ENCODE measurements at places on chromosomes 6 and 20. TPM values are rescaled to one million over a fixed set of nuclear protein-coding genes. Genes with fewer than 3 reads are reported as not detected.

DNA sequence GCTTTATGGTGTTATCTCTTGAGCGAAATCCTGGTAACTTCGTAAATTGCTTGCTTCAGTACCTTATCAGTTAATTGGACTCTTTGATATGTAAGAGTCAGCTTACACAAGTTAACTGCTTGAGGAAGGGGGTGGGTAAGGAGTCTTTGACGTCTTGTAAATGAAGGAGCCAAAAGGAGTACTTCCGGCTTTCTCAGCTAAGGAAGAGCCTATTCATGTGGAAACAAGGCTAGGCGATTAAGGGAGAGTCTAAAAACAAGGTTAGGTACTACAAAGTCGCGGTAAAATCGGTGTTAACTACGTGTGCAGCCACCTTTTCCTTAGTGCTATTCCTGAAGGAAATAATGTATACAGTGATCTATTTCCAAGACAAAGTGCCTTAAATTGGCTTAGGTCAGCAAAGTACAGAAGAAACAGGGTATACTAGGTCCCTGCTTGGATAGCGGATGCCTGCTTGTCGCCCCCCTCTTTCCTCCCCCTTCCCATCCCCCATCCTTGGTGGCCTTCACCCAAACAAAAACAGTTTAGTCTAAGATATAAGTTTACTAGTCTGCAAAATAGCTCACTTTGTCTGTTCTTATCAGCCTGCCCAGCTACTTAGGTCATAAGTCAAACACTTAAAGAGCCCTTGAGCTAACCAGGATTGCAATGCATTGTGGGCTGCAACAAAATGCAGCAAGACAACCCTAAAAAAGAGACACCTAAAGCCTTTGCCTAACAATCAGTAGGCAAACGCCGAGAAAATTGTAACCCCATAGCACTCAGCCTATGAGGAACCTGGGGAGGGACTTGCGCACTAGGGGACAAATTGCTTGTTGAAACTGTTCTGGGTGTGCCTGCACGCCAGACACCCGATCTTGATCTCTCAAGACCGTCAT, 147.3 kb downstream of the TRIM27 start:
- no peak overlapping the region for H3K27ac ChIP-seq
- peak overlapping the region; percentile 27 for H3K4me3 ChIP-seq

- no peak for DNase-seq
- H3K4me3 ChIP-seq, result no peak overlapping the region
- no peaks in the 10 kb centered on the region for H3K36me3 ChIP-seq
- no peaks in the 10 kb centered on the region for H3K4me1 ChIP-seq
- no peak overlapping the region for H3K27ac ChIP-seq
These were observed 27.2 kb upstream of the PREX1 start for GRCh38 chr20:48855046-48855445.

- no peak overlapping the region for H3K27ac ChIP-seq
- H3K27me3 ChIP-seq, result no peaks in the 10 kb centered on the region
- no peak overlapping the region for H3K4me3 ChIP-seq
- DNase-seq, result no peak
- no peaks in the 10 kb centered on the region for H3K36me3 ChIP-seq
These were observed 58.6 kb upstream of the MRPS10 start for GRCh38 chr6:42276034-42276890.

- no peaks in the 10 kb centered on the region for H3K36me3 ChIP-seq
- H3K27ac ChIP-seq, result no peak overlapping the region
- no peaks in the 10 kb centered on the region for H3K27me3 ChIP-seq
- no peak for DNase-seq
These were observed 26.4 kb upstream of the DLGAP4 start for GRCh38 chr20:36279776-36280175.

GRCh38 chr6:134519465-134519864, 201.6 kb upstream of the SGK1 start:
- DNase-seq, result no peak
- H3K4me3 ChIP-seq, result no peak overlapping the region
- H3K4me1 ChIP-seq, result peaks cover 4% of the 10 kb centered on the region
- no peaks in the 10 kb centered on the region for H3K27me3 ChIP-seq
- H3K36me3 ChIP-seq, result no peaks in the 10 kb centered on the region

- no peaks in the 10 kb centered on the region for H3K4me1 ChIP-seq
- H3K4me3 ChIP-seq, result no peak overlapping the region
- DNase-seq, result no peak
- H3K27ac ChIP-seq, result no peak overlapping the region
These were observed 1760.2 kb upstream of the DEFB115 start for GRCh38 chr20:29497261-29497671.

GRCh38 chr6:76057469-76057868, 15.0 kb downstream of the IMPG1 start:
- no peaks in the 10 kb centered on the region for H3K36me3 ChIP-seq
- no peak overlapping the region for H3K27ac ChIP-seq
- no peaks in the 10 kb centered on the region for H3K4me1 ChIP-seq
- H3K27me3 ChIP-seq, result no peaks in the 10 kb centered on the region

GRCh38 chr6:41652866-41653652, 14.8 kb downstream of the MDFI start:
- H3K27me3 ChIP-seq, result no peaks in the 10 kb centered on the region
- H3K4me3 ChIP-seq, result no peak overlapping the region
- H3K36me3 ChIP-seq, result no peaks in the 10 kb centered on the region

- no peaks in the 10 kb centered on the region for H3K27me3 ChIP-seq
- no peaks in the 10 kb centered on the region for H3K4me1 ChIP-seq
- H3K27ac ChIP-seq, result no peak overlapping the region
- H3K36me3 ChIP-seq, result no peaks in the 10 kb centered on the region
- no peak overlapping the region for H3K4me3 ChIP-seq
These were observed 41.6 kb downstream of the NFATC2 start for GRCh38 chr20:51500936-51501335.

GRCh38 chr6:149136273-149136912, 181.1 kb upstream of the TAB2 start:
- H3K36me3 ChIP-seq, result no peaks in the 10 kb centered on the region
- no peaks in the 10 kb centered on the region for H3K4me1 ChIP-seq
- H3K27ac ChIP-seq, result no peak overlapping the region

DNA sequence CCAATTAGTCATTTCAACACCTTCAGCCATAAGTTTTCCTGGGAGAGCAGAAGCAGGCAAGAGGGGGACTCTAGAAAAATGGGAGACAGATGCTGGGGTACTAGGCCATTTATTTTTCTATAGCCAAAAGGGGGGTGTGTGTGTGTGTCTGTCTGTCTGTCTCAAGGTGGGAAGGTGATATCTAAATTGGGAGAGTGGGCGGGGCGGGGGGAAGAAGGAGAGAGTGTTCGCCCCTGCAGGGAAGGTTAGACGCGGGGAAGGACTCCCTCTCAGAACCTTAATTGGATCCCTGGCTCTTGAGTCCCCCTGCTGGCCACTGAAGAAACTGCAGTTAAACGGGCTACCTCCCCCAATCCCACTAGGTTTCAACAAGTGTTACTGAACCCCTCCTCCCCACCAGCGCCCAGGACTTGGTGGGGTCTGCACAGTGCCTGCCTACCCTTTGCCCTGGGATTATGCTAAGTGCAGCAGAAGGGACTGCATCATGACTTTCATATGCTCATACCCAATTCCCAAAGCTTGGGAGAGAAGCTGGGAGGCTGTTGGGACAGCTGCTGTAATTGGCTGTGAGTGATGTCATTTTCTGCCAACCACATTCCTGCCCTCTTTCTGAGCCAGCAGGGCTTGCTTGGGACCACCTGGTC, 45.8 kb downstream of the FOXP4 start:
- H3K27ac ChIP-seq, result no peak overlapping the region
- peaks cover 17% of the 10 kb centered on the region for H3K4me1 ChIP-seq
- H3K27me3 ChIP-seq, result no peaks in the 10 kb centered on the region

DNA sequence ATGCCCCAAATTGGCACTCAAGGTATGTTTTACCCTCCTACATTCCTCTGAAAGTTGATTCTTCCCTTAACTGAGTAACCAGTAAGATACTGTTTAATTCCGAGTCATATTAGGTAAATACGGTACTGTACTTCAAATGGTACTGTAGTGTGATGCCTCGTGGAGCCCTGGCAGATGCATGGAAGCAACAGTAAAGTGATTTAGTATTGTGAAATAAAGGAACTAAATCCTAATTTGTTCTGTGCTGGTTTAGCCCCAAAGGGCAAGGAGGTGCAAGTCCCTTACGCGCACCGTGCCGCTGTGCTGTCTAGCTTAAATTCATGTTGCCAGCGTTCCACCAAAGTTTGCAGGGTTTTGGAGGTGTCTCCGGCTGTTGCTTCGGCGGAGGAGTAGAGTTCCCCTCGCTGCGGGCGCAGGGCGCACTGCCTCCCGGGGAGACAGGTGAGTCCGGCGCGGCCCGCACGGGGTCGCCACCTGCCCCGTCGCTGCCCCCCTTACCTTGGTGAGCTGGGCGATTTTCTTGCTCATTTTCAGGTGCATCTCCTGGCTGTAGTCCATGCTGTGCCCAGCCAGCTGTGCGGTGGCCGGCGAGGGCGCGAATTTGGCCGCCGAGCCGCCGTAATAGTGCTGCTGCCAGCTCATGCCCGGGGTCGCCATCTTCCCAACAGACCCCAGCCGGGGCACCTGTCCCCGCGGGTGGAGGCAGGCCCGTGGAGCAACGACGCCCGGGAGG, 655 bp downstream of the FAM184A start:
- peak overlapping the region; percentile 66 for H3K4me3 ChIP-seq
- no peaks in the 10 kb centered on the region for H3K27me3 ChIP-seq
- H3K36me3 ChIP-seq, result no peaks in the 10 kb centered on the region
- H3K27ac ChIP-seq, result no peak overlapping the region

DNA sequence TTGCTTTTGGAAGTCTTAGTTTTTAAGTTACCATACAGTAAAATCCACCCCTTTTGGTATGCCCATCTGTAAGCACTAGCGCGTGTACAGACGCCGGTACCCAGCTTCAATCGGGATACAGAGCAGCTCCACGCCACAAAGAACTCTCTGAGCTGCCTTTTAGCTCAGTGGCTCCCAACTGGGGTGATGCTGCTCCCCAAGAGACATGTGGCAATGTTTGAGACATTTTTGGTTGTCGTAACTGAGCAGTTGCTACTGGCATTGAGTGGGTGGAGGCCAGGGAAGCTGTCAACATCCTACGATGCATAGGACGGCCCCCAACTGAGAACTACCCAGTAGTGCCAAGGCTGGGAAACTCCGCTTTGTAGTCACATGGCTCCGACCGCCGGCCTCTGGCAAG, 73.3 kb downstream of the BMP7 start:
- no peaks in the 10 kb centered on the region for H3K27me3 ChIP-seq
- no peak overlapping the region for H3K27ac ChIP-seq
- H3K36me3 ChIP-seq, result no peaks in the 10 kb centered on the region
- H3K4me1 ChIP-seq, result no peaks in the 10 kb centered on the region

GRCh38 chr6:75308250-75308988, 23.8 kb upstream of the TMEM30A start:
- H3K4me1 ChIP-seq, result peaks cover 2% of the 10 kb centered on the region
- no peaks in the 10 kb centered on the region for H3K36me3 ChIP-seq
- no peak overlapping the region for H3K4me3 ChIP-seq
- no peak for DNase-seq
- H3K27me3 ChIP-seq, result no peaks in the 10 kb centered on the region
- H3K27ac ChIP-seq, result no peak overlapping the region

- peaks cover 8% of the 10 kb centered on the region for H3K27me3 ChIP-seq
- H3K36me3 ChIP-seq, result no peaks in the 10 kb centered on the region
- no peak for DNase-seq
- no peak overlapping the region for H3K27ac ChIP-seq
- peaks cover 4% of the 10 kb centered on the region for H3K4me1 ChIP-seq
- H3K4me3 ChIP-seq, result peak overlapping the region; percentile 97
These were observed 1.6 kb downstream of the ADGRB3 start for GRCh38 chr6:68636666-68637065.

- no peak overlapping the region for H3K4me3 ChIP-seq
- H3K4me1 ChIP-seq, result peaks cover 4% of the 10 kb centered on the region
- no peaks in the 10 kb centered on the region for H3K27me3 ChIP-seq
- H3K27ac ChIP-seq, result no peak overlapping the region
These were observed 95.4 kb upstream of the CEP85L start for GRCh38 chr6:118746825-118747174.

GRCh38 chr20:11170565-11170964, 496.8 kb upstream of the JAG1 start:
- no peak for DNase-seq
- no peaks in the 10 kb centered on the region for H3K27me3 ChIP-seq
- no peak overlapping the region for H3K27ac ChIP-seq
- H3K4me1 ChIP-seq, result no peaks in the 10 kb centered on the region
- no peaks in the 10 kb centered on the region for H3K36me3 ChIP-seq
- no peak overlapping the region for H3K4me3 ChIP-seq

DNA sequence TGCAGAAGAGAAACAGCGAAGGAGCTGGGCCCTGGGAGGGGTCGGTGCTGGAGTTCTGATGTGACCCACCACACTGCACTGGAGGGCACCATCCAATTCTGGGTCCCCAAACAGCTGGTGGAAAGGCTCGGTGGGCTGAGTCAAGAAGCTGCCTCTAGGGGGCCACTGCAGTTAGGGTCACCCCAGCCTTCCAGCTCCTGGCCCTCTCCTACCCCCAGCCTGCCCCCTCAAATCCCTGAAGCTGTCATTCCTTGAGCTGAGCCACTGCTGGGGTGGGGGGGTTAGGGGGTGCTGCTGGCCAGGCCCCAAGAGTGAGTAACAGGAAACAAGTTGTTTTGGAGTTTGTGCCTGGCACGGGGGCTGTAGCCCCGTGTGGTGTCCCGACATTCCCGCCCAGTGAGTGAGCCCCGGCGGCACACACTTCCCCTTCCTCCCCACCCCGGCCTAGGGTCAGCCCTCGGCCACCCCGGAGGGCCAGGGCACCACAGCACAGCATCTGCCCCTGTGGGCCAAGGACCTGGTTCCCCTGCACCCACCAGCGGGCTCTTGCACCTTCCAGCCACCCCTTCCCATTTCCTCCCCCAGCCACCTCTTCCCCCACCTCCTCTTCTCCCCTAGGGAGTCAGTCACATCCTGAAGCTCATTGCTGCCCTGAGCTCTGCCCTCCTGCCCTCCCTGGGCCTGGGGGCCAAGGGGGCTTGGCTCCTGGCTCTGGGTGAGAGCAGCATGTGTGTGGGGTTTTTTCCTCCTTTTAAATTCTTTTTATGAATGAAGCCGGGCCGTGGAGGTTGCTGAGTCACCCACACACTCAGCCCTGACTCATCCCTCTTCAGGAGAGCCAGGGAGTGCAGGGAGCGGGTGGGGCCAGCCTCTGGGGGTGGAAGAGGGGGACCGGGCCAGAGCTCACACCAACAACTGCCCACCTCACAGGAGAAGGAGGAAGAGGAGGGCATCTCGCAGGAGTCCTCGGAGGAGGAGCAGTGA, 4.6 kb downstream of the SMIM29 start:
- peaks cover 30% of the 10 kb centered on the region for H3K4me1 ChIP-seq
- no peak overlapping the region for H3K4me3 ChIP-seq
- H3K27ac ChIP-seq, result peak overlapping the region; percentile 11
- no peak for DNase-seq
- peaks cover 50% of the 10 kb centered on the region for H3K36me3 ChIP-seq

The CLDN20 gene
- not detected for total RNA-seq

The HLA-DQA2 gene
- total RNA-seq, result not detected

The FAM209B gene
- total RNA-seq, result 0.82 TPM

The SLC13A3 gene
- total RNA-seq, result 9.8 TPM

The C4A gene
- total RNA-seq, result 0.48 TPM

The LIN28B gene
- total RNA-seq, result 94.7 TPM

The CST2 gene
- total RNA-seq, result not detected

The SRMS gene
- 0.29 TPM for total RNA-seq

The DLL1 gene
- total RNA-seq, result 3.8 TPM

The LIME1 gene
- 4.5 TPM for total RNA-seq

The DDO gene
- not detected for total RNA-seq

The IMPG1 gene
- total RNA-seq, result not detected

Data from H1 (cell line).